CD4-positive, alpha-beta T cell treated with Interleukin-15 for 1 hour (primary cell): ENCODE measurements at places on chromosomes 7 and 10.

DNA sequence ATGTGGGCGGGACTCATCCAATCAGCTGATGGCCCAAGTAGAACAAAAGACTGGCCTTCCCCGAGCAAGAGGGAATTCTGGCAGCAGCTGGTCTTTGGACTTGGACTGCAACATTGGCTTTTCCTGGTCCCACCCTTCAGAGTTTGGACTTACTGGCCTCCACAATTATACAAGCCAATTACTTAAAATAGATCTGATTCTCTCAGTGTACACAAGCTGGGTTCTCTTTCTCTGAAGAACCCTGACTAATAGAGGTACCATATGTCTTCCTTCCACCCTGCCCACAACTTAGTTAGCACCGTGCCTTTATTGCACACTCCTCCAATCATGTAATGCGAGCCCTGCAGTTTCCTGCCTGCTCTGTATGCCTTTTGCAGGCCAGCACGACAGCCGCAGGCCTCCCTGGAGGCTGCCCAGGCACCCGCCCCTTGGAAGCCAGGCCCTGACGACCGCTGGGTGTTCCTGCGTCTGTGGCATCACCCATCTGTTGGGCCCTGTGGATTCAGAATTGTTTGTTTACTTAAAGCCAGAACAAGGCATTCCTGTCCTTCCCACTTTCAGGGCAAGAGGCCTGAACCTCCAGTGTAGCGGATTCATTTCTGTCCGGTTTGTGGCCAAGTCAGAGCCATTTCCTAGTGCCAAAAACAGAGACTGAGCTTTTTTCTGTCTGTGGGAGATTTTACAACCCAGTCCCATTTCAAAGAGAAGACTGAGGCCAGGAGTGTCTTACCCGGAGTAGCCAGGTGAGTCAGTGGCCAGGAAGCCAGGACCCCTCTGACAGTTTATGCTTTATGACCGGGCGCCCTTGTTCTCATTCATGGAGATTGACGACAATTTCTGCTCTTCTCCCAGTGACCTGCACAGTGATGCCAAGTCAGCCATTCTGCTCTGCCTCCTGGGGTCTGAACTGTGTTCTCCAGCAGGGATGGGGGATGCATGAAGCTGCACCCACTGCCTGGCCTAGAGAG, 968 bp upstream of the INMT start:
- DNase-seq, result no peak

GRCh38 chr7:37193087-37193774, 255.4 kb downstream of the ELMO1 start:
- DNase-seq, result no peak

DNA sequence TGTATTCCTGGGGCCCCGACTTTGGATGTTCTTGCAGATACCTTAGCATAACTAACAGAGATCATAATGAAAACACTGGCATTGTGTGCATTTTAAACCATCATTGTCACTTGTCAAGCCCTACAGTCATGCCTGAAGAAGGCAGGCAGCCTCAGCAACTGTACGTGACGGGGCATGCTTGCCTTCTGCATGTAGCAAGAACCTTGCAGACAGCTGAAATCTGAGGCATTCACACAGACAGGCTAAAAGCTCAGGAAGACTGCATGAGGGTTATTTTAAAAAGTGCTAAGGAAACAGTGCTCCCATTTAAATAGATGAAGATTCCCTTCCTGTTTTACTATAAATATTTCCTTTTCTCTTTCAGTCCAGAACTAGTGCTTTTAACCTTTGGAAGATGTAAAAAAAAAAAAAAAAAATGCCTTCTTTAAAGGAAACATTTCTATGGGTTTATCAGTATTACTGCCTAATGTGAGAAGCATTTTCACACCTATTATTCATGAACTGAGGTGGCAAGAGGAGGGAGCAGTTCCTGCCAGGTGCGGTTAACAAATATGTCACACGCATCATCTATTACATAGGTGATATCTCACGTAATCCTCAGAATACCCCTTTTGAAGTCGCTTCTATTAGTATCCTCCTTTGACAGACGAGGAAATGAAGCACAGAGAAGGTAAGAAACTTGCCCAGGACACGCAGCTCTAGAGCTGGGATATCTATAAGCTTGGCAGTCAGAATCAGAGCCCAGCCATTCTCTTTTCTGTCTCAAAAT, 88.1 kb downstream of the PRKCQ start:
- peak; percentile 66 for DNase-seq

DNA sequence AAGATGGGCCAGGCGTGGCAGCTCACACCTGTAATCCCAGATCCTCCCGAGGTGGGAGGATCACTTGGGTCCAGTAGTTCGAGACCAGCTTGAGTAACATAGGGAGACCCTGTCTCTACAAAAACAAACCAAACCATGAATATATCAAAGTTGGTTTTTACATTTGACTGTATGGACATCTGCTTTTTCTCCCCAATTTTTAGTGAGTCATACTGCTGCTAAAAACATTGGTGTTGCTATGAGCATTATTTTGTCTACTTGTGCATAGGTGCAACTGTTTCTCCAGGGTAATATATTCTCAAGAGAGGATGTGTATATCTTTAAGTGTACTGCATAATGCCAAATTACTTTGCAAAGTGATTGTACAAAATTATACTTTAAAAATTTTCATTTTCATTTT, 769 bp upstream of the TMEM248 start:
- DNase-seq, result no peak

DNA sequence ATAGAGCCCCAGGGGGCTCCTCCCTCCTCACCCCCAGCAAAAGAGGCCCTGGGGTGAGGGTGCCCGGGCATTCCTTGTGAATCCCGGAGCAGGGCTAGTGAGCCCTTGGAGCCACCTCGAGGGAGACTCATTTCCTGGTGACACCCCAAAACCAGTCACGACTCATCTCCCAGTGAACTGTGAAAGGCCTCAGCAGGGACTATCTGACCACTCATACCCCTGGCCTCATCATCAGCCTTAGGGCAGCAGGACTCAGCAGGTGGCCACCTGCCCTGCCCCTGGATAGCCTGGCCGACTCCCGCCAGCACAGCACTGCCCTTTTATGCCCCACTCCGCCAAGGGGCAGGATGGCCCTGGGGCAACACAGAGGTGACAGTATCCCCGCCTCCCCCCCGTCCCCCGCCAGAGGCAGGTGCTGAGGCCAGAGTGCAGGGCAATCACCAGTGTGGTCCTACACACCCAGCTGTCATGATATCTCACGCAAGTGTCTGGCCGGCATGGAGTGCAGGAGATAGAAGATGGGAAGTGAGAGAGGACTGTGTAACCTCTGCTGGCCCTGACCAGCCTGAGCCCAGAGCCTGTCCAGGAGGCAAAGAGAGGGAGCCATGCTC, 3.2 kb downstream of the SNCG start:
- DNase-seq, result no peak
